ENCODE measurements at places on chromosomes 16 and 17.

DNA sequence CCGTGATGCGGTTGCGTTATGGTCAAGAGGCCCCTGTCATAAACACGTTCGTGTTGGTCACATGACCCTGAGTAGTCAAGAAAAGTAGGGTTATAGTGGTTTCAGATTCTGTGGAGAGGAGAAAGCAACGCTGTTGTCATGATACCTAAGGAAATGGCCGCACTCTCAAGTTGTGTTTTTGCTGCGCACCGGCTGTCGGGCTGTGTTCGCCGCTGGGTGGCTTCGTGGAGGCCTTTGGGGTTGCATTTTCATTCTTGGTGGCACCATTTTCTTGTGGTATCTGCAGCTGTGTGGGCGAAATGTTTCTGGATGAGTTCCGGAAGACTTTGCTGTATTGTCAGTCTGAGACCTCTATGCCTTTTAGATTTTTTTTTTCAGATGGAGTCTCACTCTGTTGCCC, 35.0 kb downstream of the DEF8 start:
- no peak for DNase-seq

- no peak for DNase-seq
Measured at GRCh38 chr17:46878055-46878454, 26.7 kb downstream of the WNT9B start.

DNA sequence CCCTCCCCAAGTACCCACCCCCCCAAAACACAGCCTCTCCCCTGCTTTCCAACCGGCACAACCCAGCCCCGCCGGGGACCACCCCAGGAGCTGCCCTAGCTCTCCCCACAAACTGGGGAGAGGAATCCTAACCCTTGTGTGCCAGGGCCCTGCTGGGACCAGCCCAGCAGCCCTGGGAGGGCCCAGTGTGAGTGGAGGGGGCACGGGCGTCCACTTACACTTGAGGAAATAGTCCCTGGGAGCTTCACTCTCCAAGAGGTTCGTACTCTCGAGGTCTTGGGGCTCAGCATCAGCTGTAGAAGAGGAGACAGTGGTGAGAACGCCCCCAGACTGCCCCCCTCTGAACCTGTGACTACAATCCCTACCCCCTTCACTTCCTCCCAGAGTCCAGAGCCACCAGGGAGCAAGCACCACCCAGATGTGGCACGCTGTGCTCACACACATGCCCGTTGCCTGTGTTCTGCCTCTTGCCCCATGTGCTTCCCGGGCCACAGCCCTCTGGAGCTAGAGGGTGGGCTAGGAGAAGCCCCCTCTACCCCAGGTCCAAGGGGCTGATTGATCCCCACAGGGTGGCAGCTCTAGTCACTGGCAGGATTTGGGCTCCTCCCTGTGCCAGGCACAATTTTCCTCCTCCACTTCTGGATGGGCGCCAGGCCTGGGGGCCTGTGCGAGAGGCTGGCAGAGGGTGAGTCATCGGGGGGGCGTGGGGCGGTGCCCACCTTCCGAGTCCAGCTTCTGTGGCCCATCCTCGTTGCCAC, 3.0 kb downstream of the TRIM47 start:
- no peak for DNase-seq

DNA sequence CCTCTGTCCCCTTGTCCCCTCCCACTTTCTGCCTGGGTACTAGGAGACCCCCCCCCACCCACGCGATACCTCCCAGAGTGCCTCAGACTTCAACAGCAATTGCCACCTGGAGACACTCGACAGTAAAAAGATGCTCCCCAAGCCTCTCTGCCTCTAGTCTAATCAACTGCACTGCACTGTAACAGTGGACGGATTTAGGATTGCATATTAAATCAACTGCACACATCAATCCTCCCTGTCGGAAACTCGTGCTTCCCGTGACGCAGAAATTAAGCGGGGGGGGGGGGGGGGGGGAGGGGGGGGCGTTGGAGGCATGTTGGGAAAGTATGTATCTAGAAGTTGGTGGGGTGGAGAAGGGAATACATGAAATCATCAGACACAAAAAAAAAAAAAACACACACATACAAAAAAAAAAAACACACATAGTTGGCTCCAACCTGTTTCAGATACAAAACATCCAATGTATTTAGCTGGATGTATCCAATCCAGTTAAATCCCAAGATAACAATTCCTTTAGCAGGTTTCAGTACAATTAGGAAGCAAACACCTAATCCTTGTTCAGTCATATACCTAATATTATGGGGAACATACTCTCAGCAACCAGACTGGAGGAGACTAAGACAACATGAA, 29.7 kb downstream of the FAM222B start:
- DNase-seq, result no peak

DNA sequence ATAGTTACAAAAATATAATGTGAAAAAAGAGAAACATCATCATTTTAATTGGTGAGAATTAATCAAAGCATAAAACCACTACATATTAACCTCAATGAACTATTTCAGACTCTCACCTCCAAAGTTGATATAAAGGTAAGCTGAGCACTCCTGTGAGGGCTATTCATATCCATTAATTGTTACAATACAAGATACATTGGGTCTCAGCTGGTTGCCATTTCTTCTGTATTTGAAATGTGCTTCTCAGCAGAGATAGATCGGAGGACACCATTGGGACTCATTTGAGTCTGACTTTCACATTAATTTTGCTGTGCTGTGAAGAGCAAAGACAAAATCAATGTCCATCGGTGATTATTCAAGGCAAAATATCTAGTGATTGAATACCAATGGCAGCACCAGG, 459.5 kb upstream of the GOT2 start:
- no peak for DNase-seq

GRCh38 chr17:63082273-63082861, 116.3 kb downstream of the TANC2 start:
- DNase-seq, result no peak

DNA sequence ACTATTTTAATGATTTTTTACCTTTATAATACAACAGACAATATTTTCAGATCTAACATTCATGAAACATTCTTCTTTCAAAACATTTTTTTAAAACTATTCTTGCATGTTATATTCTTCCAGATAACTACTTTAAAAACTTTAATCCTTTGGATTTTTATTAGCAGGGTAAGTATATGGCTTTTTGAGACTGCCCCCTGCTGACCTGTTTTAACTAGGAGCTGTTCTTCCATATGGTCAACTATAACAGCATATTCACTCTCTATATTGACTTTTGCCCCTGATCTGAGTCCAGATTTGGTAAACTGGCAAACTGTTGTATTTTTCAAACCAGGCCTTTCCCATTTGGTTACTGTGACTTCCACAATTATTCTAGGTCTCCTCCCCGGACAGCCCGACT, 16.5 kb downstream of the ZNF18 start:
- DNase-seq, result no peak

DNA sequence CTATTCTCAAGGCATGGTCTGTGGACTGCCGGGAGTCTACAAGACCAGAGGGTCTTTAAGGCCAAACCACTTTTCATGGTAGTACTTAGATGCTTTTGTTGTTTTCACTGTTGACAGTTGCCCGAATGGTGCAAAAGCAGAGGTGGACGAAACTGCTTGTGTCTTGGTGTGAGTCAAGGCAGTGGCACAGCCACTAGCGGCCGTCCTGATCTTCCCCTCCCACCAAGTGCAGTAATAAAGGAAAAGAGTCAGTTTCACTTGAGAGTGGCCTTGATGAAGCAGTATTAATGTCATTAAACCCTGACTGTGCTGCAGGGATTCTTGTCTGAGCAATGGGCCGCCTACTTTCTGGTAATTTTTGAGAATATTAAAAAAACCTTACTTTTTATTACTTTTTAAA, 109.1 kb downstream of the PRKCA start:
- DNase-seq, result no peak

DNA sequence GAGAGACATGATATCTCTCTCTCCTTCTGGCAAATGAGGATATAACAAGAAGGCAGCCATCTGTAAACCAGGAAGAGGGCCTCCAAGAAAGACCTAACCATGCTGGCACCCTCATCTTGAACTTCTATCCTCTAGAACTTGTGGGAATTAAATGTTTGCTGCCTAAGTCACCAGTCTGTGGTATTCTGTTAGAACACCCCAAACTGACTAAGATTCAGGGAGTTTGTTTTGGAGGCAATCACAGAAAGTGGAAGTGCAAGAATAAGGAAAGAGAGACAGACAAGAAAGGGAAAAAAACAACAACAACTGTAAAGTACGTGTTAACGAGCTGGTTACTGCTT, 114.5 kb upstream of the GOT2 start:
- no peak for DNase-seq

DNA sequence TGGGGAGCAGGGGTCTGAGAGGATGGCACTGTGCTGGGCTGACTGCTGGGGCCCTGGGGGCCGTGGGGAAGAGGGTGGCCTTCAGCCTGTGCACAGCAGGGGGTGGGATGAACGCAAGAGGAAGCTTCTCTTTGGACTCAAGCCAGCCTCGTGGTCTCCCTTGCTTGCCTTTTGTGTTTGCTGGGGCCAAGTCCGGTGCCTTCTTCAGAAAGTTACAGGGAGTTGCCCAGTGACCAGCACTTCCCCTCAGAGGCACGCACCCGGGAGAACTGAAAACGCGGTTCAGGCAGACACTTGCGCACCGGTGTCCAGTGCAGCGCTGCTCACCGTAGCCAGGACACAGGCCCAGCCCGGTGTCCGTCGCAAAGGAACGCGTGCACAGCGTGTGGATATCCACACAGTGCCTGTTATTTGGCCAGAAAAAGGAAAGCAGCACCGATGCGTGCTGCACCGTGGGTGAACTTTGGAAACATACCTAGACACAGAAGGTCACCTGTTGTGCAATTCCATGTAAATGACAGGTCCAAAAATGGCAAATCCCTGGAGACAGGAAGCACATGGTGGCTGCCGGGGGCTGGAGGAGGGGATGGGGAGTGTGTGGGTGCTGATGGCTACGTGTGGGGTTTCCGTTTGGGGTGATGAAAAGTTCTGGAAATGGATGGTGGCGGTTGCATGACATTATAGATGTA, 29.4 kb upstream of the NUDT16L1 start:
- DNase-seq, result no peak

DNA sequence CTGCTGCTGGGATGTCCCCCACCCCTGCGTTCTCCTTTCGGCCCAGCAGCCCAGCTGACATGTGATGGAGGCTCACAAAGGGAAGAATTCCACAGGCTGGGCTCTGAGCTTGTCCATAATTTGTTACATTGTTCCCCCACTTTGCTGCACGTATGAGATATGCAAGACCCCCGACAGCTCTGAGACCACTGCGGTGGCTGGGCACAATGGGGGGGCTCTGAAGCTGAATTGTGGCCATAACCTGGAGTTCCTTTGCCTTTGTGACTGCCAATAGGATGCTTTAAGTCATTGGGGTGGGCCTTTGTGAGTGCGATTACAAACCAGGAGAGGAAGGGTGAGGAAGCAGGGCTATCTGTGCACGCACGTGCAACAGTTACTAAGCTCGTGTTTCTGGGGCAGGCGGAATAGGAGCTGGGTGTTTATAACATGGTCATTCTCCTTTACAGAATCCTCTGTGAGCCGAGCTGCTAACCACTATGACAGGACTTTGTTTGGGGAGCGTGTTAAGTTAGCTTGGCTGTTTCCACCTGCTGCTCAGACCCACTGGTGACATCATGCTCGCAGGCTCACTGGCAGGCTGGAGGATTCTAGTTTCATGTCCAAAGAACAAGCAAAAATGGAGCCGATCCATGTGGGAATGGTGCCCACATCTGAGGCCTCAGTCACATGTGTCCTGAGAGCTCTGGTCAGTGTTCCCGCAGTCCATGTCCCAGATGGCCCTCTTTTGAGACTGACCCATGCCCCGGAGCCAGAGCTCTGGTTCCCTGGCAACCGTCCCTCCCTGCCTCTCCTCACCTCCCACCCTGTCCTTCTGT, 208.3 kb upstream of the SALL1 start:
- no peak for DNase-seq

GRCh38 chr16:53654946-53655345, 48.7 kb downstream of the RPGRIP1L start:
- DNase-seq, result no peak

- DNase-seq, result no peak
Measured at GRCh38 chr17:41937970-41938954, 7.8 kb downstream of the ODAD4 start.

DNA sequence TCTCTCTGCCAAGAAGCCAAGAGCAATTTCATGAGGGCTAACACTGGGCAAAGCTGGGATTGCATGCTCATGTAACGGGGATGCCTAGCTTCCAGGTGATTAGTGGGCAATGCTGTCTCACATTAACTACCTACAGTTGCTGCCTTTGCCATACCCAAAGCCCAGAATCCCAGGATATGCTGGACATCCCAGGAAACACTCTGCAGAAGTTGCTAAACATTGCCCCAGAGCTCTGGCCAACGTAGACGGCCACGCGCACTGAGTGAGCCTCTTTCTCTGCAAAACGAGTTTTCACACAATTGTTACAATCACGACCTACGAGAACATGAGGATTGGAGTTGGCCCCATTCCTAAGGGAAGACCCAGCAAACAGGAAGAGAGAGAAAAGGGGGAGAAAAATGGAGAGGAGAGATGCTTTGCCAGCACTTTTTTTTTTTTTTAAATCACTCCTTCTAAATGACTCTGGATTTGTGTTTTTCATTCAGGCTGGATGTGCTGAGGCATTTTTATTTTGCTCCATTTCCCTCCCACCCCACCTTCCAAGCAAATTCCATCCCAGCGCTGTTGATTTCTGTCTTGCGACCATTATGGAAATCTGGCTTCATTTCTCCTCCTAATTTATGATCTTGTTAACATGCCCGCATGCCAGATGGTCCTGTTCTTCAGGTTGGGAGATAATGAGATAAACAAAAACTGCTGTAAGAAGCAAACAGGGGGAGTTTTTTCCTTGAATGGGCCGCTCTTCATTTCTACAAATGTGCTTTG, 112.8 kb upstream of the DNAH9 start:
- no peak for DNase-seq

GRCh38 chr16:79929260-79929965, 328.9 kb upstream of the MAF start:
- no peak for DNase-seq

DNA sequence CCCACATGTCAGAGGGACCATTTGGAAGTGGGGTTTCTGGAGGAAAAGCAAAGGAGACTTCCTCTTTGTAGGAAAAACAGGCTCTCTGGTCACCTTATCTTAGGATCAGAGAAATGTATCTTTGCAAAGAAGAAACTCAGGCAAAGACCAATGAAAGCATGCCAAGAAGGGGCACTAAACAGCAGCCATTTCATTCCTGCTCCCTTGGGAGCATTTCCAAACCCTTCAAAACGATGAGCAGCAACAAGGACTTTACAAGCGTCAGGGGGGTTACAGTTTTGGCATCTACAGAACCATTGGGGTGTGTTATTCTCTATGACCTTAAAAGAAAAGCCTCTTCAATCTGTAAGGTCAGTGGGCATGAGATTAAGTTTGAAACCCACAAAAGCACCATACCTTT, 122.8 kb downstream of the SMG6 start:
- DNase-seq, result no peak

GRCh38 chr17:60372790-60373483, 19.0 kb downstream of the USP32 start:
- no peak for DNase-seq

GRCh38 chr16:76942089-76942488, 248.9 kb upstream of the MON1B start:
- no peak for DNase-seq

DNA sequence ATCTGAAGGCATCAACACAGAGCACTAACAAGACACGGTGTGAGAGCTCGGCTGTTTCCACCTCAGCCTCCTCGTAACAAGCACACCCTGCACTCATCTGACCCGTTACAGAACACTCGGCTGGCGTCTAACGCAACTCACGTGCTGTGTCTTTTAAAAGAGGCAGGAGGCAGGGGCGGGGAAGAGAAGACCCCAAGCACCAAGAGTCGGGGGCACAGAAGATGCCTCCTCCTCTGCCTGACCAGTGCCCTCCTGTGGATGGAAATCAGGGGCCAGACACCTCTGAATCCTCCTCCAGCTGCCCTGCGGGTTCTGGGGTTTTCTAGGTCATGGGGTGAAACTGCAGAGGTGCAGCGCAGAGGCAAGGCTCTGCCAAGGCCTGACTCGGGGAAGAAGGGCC, 74.3 kb downstream of the ZNF778 start:
- no peak for DNase-seq

GRCh38 chr16:72027669-72028378, 19.3 kb downstream of the DHODH start:
- DNase-seq, result no peak

Measured in vagina (tissue), 2 donors.